Activated CD4-positive, alpha-beta T cell treated with anti-CD3 and anti-CD28 coated beads, Interleukin-2, Interleukin-6, amounts not matched to agents 100 ng/mL and 50 ng/mL, durations not matched to agents 16 hours and 8 hours (primary cell): ENCODE measurements at places on chromosomes 13 and 19.
A peak's percentile ranks its signal among the peaks of the same experiment; 100 is the strongest.

DNA sequence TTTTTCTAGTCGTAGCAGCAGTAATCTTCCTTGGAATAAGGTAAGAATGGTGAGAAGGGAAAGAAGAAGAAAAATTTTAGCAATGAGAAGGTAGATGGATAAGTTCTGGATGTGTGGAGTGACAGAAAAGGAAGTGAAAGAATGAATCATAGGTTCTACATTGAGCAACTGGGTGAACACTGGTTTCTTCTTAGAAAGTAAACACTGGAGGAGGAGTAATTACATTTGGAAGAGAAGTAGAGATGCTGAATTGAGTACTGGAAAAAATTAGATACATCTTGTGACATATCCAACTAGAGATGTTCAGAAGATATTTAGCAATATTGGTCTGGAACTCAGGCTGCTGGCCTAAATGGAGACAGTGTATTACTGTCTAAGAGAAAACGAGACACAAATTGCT is 148.5 kb downstream of the GPC5 start:
- no peak for DNase-seq

- DNase-seq = no peak
These were observed 33.0 kb downstream of the CYP4F2 start for GRCh38 chr19:15864824-15865223.

DNA sequence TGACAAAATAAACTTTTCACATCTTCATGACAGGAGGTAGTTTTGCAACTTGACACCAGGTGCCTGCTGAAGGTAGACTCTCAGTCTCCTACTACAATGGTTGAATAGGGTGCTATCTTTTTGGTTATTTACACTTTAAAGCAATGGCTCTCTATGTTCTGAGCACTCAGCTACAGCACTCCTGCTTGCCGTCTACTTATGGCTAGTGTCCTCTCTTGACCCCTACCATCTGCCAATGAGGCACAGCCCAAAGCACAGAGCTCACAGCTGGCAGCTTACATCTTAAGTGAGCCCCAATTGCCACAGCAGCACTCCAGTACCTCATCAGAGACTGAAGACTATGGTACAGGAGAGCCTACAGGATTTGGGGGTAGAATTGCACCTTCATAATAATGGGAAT is 11.4 kb downstream of the ZNF708 start:
- no peak for DNase-seq

DNA sequence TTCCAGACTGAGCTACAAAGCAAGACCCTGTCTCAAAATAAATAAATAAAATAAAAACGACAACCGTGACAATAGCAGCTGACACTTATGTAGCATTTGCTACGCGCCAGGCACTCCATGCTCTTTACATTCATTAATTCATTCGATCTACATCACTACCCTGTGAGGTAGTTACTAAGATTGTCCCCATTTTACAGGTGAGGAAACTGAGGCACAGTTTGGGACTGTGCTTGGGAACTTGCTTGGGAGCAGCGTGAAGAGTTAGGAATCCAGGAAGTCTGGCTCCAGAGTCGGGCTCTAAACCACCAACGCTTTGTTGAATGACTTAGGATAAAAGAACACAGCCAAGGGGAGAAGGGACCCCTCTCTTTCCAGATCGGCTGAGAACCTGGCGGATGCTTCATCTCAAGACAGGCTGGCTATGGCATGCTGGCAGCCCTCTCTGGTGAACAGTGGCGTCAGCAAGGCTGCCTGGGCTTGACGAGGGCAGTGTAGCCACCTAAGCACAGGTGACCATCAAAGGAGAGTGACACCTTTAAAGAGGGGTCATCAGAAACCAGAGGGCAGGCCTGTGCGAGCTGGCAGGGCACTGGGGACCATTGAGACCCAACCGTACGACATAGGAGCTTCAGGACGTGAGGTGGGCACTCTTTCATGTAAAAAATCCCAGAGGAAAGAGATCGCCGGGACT is 591 bp downstream of the DOHH start:
- DNase-seq = no peak

DNA sequence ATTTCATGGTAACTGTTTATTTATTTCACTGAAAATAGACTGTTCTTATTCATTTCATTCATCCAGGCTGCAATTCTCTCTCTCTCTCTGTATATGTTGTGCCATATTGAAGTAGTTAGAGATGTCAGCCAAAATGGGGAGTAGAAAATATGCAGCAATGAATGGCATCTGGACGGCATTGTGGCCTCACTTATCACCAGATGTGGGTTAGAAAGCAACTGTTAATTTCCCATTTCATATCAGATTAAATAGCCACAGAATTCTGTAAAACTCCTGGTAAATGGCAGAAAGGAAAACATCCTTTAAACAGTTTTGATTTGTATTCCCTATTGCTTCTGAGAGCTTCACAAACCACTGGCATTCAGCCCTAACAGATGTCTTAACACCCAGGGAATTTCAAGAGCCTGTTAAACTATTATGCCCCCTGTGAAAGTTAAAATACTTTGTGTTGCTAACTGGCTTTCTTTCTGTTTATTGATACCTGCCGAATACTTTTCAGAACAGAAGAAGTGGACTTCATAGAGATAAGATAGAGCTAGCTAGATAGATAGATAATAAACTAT is 1763.3 kb upstream of the MIR17HG start:
- no peak for DNase-seq

DNA sequence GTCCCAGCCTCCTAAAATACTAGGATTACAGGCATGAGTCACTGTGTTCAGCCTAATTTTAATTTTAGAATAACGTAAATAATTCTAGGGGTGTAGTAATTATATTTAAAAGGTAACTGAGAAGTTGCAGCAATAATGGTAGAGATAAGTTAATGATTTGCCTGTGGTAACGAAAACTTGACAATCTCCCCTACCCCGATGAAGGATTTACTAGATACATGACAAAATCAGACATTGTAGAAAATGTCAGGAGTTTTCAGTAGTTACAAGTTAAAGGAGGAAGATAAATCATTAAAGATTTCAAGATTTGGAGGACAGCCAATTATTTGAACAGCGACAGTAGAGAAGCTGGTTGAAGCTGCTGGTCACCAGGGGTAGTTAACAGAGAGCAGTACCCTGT is 652.2 kb upstream of the PCDH20 start:
- no peak for DNase-seq

DNA sequence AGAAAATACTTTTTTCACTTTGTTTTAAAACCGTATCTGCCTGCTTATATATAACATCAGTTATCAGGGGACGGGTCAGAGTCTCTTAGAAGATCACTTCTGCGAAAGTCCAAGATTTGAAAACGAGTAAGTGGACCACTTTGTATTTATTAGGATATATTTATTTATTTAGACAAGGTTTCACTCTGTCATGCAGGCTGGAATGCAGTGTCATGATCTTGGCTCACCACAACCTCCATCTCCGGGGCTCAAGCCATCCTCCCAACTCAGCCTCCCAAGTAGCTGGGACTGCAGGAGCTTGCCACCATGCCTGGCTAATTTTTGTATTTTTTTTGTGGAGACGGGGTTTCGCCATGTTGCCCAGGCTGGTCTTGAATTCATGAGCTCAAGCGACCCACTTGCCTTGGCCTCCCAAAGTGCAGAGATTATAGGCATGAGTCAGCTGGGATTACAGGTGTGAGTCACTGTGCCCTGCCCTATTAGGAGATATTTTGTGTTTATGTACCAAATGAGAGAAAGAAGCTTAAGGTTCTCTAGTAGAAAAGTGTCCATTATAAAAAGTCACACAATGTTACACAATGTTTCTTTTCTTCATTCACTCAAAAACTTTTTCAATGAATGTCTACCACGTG is 39.5 kb downstream of the RASL11A start:
- DNase-seq = no peak

GRCh38 chr19:17479325-17479791 is 9.0 kb downstream of the SLC27A1 start:
- DNase-seq = no peak

- no peak for DNase-seq
These were observed 12.1 kb upstream of the HAS1 start for GRCh38 chr19:51735759-51736449.

DNA sequence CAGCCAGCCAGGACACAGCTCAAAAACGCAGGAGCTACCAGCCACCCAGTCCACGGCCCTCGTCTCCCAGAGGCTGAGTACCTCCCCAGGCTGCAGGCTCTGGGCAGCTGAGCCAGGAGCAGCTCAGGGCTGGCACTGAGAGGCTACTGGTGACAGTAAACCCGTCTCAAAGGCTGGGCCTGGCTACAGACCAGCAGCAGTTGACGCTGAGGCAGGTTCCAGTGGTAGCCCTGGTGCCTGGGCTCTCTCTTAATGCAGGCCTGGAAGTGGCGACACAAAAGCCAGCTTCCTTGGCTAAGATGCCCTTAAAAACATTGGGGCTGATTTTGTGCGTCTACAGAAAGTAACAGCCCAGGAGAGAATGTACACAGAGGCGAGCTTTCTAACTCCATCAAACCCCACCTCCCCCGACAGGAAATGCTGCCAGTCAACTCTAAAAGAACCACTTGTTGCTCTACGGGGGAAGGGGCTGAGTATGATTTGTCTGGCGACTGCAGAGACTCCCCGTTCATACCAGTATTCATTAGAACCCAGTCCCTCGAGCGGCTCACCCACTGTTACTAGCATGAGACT is 126.3 kb downstream of the STK24 start:
- DNase-seq = peak; percentile 47

GRCh38 chr19:8610041-8610935 is at the start of gene ADAMTS10:
Gene ADAMTS10 (minus strand): TSS chr19:8610715. CDS start chr19:8605710, 5,005 bp downstream.
- DNase-seq = no peak

DNA sequence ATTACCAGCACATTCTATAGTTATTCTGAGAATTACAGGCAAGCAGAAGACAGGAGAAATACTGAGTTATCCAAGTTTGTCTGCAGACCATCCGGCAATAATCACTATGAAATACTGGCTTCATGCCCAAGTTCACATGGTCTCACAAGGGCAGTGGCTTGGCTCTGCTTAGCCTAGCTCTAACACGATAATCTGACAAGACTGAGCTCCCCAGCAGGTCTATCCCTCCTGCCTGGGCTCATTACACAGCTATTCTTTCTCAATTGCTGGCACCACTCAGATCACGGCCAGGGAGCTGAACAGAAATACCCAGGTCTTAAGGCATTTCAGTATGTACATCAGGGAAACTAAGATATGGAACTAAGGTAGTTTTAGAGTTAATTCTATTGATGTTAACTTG is 361.6 kb upstream of the PCDH20 start:
- DNase-seq = no peak

DNA sequence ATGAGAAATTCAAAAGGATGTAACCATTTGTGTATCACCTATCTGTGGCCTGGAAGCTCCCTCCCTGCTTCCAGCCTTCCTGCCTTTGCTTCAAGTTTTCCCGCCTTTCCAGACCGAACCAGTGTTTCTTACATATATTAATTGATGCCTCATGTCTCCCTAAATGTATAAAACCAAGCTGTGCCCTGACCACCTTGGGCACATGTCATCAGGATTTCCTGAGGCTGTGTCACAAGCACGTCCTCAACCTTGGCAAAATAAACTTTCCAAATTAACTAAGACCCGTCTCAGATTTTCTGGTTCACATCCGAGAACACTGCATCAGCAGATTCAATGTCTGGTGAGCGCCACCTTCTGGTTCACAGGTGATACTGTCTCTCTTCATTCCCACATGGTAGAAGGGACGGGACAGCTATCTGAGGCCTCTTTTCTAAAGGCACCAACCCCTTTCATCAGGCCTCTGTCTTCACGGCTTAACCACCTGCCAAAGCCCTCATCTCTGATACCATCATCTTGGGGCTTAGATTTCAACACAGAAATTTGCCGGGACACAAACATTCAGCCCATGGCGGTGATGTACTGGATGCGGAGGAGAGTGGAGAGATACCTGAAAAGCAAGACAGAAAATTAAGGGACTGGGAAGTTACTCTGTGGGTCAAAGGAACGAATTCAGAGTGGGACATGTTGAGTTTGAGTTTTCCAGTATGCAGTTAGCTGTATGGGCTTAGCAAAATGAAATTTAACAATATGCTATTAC is 58.7 kb upstream of the PABPC3 start:
- DNase-seq = peak; percentile 75

DNA sequence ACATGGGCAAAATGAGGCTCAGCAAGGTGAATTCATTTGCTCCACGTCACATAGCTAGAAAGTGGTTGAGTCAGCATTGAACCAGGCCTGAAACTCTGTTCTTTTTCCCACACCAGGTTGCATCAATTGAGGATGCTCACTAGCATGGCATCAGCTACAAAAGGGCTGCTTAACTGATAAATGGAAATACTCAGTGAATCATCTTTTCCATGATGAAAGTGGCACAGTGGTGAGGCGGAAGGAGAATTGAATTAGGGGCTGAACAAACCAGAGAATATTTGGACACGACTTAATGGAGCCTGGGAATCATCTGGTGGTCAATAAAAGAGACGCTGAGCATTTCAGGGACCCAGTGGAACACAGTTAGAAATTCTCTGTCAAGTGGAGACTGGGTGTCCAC is 320.1 kb upstream of the MAB21L1 start:
- DNase-seq = no peak

GRCh38 chr19:423691-424466 is 14.9 kb upstream of the C2CD4C start:
- no peak for DNase-seq

DNA sequence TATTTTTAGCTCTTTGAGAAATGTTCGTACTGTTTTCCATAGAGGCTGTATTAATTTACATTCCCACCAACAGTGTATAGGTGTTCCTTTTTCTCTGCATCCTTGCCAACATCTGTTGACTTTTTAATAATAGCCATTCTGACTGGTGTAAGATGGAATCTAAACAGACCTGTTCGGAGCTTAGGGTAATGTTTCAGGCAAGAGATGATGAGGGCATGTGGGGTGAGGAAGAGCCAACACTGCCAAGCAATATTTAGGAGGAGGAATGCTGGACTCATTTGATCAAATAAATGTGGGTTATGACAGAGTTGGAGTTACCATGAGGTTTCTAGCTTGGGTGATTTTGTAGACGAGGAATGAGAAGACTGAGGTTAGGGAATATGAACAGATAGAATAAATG is 382.9 kb downstream of the KLF12 start:
- no peak for DNase-seq

GRCh38 chr19:43525836-43526771 is 897 bp downstream of the ETHE1 start:
- peak; percentile 44 for DNase-seq

GRCh38 chr13:67075239-67075638 is 154.9 kb downstream of the PCDH9 start:
- no peak for DNase-seq

GRCh38 chr19:32171719-32172151 is 173.7 kb upstream of the ZNF507 start:
- no peak for DNase-seq
